ENCODE measurements at places on chromosomes 1 and 21. TPM values are rescaled to one million over a fixed set of nuclear protein-coding genes. Genes with fewer than 3 reads are reported as not detected.

GRCh38 chr1:57307392-57308170 is 116.3 kb downstream of the DAB1 start:
- no peak for DNase-seq

SH2D1B gene
- total RNA-seq: not detected

DNA sequence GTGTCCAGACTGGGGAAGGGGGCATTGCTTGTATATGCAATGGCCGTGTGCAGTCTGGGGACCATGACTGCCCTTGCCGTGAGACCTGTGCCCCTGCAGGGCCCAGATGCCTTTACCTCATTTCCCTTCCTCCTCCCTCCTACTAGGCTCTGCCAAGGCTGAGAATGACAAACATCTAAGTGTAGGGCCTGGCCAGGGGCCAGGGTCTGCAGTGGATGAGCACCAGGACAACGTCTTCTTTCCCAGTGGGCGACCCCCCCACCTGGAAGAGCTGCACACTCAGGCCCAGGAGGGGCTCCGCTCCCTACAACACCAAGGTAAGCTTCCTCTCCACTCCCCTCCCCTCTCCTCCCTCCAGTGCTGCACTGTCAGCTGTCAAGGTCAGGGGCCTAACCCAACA is 49.5 kb downstream of the YARS1 start:
- no peak for DNase-seq

ZNF648 gene
- total RNA-seq: not detected

ZNF593OS gene
- total RNA-seq: not detected

ANGPTL3 gene
- total RNA-seq: not detected

- no peak for DNase-seq
Measured at GRCh38 chr1:239178961-239179360, 207.4 kb upstream of the CHRM3 start.

Measured in cardiac septum (tissue), 1 donor.